ENCODE measurements at places on chromosomes 2 and 18. TPM values are rescaled to one million over a fixed set of nuclear protein-coding genes. Genes with fewer than 3 reads are reported as not detected.

BIN1 gene
- 98.8 TPM for total RNA-seq

DPYSL5 gene
- total RNA-seq = 0.49 TPM

SERPINB13 gene
- total RNA-seq = 21.2 TPM

ASAP2 gene
- 19.0 TPM for total RNA-seq

HOXD3 gene
- 9.7 TPM for total RNA-seq

ZSWIM2 gene
- total RNA-seq = not detected

CHN1 gene
- total RNA-seq = 18.3 TPM

MYOM1 gene
- total RNA-seq = 70.2 TPM

STK36 gene
- total RNA-seq = 20.0 TPM

RTP5 gene
- not detected for total RNA-seq

MC5R gene
- not detected for total RNA-seq

C1QL2 gene
- 0.10 TPM for total RNA-seq

NOSTRIN gene
- total RNA-seq = 9.4 TPM

HS1BP3 gene
- 13.5 TPM for total RNA-seq
